ENCODE measurements at places on chromosomes 3 and 15. TPM values are rescaled to one million over a fixed set of nuclear protein-coding genes. Genes with fewer than 3 reads are reported as not detected.

DNA sequence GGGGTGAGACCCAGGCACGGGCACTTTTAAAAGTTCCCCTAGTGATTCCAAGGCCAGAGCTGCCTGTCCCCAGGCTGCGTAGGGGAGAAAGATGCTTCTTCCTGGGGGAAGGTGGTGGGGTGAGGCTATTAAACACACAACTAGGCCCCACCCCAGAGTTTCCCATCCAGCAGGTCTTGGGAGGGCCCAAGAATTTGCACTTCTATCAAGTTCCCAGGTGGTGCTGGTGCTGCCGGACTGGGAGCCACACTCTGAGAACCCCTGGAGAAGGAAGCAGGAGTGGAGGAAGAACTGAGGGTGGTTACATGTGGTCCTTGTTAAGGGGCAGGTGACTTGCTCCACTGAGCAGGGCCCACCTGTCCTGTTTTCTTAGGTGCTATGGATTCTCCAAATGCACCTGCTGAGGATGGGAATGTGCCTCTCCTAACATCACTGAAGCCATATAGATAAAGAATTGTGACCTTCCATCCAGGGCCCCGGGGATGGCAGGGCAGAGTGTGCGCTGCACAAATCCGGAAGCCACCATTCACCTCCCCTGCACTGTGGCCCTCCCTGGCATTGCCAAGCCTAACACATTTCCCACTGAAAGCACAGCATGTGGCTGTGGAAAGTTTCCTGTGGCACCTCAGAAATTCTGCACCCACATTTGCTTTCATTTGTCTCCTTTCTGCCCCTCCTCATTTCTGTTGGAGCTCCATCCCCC is 111.5 kb upstream of the MEF2A start:
- no peak for DNase-seq

DNA sequence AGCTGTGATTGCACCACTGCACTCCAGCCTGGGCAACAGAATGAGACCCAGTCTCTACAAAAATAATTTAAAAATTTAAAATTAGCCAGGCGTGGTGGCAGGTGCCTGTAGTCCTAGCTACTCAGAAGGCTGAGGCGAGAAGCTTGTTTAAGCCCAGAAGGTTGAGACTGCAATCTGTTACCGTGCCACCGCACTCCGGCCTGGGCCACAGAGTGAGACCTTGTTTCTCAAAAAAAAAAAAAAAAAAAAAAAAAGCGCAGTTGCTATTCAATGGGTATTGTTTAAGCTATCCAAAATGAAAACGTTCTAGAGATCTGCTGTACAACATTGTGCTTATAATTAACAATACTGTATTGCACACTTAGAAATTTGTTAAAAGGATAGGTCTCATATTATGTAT is 24.0 kb downstream of the ZNF148 start:
- no peak for DNase-seq

GRCh38 chr3:181464033-181464694 is 247.6 kb upstream of the SOX2 start:
- no peak for DNase-seq

GRCh38 chr15:35777061-35777460 is 231.1 kb upstream of the DPH6 start:
- DNase-seq, result no peak

DNA sequence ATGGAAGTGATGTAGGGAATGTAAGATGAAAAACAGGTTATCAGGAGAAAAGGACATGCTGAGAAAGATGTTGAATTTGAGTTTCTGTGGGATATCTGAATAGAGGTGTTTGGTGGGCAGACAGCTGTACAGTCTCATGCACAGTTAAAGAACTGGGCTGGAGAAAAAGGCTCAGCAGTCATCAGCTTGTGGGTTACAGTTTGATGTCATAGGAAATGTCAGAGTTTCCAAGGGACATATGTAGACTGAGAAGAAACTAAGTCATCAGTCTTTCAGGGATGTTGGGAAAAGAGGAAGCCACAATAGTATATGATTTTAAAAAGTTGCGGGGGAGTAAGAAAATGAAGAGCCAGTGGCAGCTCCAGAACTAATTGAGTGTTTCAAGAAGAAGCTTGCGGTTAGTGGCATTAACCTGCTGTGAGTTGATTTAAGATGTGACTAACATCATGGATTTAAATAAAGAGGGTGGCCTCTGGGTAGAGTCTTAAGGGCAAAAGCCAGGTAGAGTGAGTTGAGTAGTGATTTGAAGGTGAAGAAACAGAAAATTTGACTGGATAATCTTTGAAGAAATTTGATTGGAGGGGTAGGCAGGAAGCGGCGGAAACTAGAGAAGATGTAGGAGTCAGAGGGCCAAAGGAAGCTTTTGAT is 24.6 kb downstream of the GORASP1 start:
- DNase-seq, result no peak

DNA sequence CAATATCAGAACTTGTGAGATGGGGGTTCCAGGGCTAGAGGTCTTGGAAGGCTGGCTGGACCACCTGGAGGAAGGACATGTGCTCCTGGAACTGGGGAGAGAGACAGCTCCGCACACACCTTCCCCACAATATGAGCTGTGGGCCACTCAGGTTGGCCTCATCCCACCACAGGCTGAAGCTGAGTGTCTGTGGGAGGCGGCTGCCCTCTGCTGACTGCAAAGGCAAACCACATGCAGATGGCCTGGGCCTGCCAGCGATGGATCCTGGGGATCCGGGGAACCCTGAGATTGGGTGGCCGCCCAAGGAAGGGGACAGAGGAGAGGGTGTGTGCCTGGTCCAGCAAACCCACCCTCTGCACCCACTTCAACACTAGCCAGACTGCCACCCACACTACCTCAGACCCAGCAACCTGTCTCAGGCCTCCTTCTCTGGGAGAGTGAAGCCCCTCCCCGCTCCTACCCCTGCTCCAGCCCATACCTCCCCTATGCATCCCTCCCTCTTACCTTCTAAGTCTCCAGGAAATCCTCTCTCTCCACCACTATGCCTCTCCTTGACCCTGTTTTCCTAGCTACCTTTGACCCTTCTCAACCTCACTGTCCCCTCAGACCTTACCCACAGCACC is 44.8 kb downstream of the CYP11A1 start:
- peak; percentile 68 for DNase-seq

- no peak for DNase-seq
These were observed 91.9 kb downstream of the SLCO3A1 start for GRCh38 chr15:91945385-91945784.

GRCh38 chr3:87350367-87351199 is 74.2 kb upstream of the POU1F1 start:
- no peak for DNase-seq

GRCh38 chr3:71629711-71630110 is 46.2 kb upstream of the FOXP1 start:
- DNase-seq, result no peak

DNA sequence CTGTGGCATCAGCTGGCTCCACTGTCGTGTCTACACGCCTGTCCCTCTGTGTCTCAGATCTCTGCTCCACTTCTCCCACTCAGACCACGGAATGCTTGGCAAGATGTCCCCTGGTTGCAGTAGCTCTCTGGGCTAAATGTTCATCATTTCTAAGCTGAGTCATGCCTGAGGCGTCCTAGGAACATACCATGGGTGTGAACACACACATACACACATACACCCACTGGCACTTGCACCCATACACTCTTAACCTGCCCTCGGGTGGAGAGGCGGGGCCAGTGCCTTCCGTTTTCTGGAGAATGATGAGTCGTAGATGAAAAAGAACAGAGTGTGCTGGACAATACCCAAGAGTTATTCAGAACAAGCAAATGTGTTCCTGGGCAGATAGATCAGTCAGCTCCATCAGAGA is 72.4 kb downstream of the SENP2 start:
- no peak for DNase-seq

DNA sequence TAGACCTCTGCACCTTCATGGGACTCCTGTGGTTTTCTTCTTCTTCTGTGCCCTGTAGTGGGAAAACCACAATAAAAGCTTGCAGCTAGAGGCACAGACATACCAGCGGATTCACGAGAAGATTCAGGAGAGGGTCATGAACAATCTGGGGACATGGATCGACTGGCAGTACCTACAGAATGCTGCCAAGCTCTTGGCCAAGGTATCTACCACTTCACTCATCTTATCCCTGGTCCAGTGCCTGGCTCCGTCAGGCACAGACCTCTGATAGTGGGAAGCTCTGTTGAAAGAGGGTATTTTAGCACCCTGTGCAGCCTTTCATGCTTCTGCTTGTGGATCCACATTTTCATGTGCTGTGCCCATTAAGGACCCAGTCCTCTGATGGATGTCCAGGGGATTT is 9.7 kb upstream of the P4HTM start:
- no peak for DNase-seq

DNA sequence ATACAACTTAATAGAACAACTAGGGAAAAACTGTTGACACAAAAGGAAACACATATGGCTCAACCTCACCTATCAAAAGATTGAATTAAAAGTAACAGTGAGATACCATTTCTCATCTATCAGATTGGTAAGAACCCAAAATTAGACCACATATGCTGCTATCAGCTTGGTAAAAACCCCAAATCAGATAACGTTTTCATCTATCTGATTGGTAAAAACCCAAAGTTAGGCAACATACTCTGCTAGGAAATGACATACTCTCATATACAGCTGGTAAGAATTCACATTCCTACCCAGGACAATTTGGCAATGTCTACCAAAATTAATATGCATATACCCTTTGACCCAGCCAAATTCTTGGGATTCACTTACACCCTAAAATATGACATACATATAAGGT is 26.3 kb downstream of the NRG4 start:
- no peak for DNase-seq

- DNase-seq, result no peak
These were observed 92.9 kb upstream of the GK5 start for GRCh38 chr3:142318331-142318730.

DNA sequence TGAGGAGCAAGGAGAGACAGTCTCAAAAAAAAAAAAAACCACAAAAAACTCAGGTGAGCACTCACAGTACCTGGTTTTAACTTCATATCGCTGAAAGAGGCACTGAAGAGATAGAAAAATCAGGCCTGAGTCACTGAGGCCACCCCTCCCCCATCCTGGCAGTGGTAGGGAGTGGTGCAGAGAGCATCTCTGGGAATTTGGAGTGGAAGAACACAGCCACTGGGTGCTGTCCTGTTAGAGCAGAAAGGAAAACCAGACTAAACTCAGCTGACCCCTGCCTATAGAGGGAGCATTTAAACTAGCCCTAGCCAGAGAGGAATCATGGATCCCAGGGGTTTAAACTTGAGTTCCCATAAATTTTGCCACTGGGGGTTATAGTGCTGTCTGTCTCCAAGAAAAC is 22.2 kb upstream of the DNAJC13 start:
- DNase-seq, result no peak

DNA sequence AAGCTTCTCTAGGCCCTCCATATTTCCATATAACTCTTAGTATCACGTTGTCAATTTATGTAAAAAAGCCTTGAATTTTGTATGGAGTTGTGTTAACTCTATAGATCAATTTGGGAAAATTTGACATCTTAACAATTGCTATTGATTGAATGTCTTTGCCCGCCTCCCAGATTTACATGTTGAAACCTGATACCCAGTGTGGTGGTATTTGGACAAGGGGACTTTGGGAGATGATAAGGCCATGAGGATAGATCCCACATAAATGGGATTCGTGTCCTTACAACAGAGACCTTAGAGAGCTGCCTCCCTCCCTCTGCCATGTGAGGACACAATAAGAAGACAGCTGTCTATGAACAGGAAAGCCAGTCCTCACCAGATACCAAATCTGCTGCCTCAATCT is 21.1 kb upstream of the TNK2 start:
- DNase-seq, result no peak

DNA sequence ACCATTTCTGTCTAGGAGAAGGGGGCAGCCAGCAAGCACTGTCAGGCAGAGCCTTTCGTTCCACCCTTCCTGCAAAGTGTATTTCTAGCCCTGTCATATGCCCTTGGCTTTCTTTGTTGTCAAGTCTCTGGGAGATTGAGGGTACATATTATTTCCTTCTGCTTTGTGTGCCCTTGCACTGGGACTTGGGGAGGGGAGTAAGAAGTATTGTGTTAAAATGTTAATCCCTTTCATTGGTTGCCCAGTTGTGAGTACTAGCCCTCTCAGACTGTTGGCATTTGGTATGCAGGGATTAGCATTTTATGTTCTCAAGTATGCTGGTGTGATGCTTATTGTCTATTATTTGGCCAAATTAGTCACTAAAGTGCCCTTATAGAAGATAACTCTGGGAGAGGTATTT is 63.9 kb downstream of the RBM6 start:
- DNase-seq, result no peak

DNA sequence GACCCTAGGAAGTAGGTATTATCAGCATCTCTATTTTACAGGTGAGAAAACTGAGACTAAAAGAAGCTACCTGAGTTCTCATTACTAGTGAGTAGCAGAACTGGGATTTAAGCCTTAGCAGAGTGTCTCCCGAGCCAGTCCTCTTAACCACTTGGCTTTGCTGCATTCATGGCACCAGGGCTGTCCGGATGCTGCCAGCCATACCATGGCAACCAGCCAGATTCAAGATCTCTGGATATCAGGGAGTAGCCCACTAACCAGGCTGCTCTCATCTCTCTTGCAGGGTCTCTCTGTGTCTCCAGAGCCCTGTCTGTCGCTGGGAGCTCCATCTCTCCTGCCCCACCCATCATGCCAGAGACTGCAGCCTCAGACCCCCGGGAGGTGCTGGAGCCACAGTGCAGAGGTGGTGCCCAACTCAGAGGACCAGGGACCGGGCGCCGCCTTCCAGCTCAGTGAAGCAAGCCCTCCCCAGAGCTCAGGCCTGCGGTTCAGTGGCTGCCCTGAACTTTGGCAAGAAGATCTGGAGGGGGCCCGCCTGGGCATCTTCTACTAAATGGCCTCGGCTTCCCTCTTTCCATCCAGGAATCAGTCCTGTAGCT is 1.7 kb downstream of the MESP2 start:
- no peak for DNase-seq

- no peak for DNase-seq
These were observed 20.5 kb downstream of the GALK2 start for GRCh38 chr15:49190586-49190985.

- DNase-seq, result peak; percentile 33
These were observed 221.3 kb upstream of the LYSMD4 start for GRCh38 chr15:99954361-99955180.

- no peak for DNase-seq
These were observed 44.4 kb downstream of the EPHB1 start for GRCh38 chr3:134839422-134839821.

DNA sequence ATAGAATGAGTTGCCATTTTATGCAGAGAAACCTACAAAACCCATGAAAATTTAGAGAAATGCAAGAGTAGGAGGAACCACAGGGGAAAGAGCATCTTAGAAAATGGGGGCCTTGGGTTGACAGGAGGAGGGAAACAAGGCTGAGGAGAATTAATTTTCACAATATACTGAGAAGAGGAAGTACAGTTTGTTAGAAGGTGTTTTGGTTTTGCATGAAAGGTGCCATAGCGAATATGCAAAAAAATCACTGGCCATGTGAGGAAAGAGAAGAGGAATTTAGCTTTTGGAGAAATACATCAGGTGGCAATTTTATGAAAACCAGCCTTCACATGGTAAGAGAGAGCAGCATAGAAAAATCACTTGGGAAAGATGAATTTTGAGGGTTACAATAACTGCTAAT is 413.9 kb upstream of the C2CD4B start:
- no peak for DNase-seq

The RBPMS2 gene
- not detected for total RNA-seq

The CPLX3 gene
- 0.25 TPM for total RNA-seq

The UROC1 gene
- not detected for total RNA-seq

The NANOGP8 gene
- total RNA-seq, result not detected

The FBXO40 gene
- total RNA-seq, result not detected

The MFAP1 gene
- total RNA-seq, result 50.2 TPM

The TGM4 gene
- not detected for total RNA-seq

The NPAP1 gene
- total RNA-seq, result not detected

The ALG1L2 gene
- 1.3 TPM for total RNA-seq

The ANXA2 gene
- total RNA-seq, result 28.8 TPM

The TMEM207 gene
- not detected for total RNA-seq

The CLK3 gene
- 176 TPM for total RNA-seq

The GPR149 gene
- total RNA-seq, result not detected

The MIX23 gene
- total RNA-seq, result 99.6 TPM

Data from activated naive CD4-positive, alpha-beta T cell treated with anti-CD3 and anti-CD28 coated beads, Interleukin-2, amount 50 U/mL, for 72 hours (primary cell).